ENCODE measurements at places on chromosomes 11 and 22.
A peak's percentile ranks its signal among the peaks of the same experiment; 100 is the strongest.

- no peaks in the 10 kb centered on the region for H3K4me1 ChIP-seq
- no peaks in the 10 kb centered on the region for H3K27me3 ChIP-seq
- H3K4me3 ChIP-seq, result no peak overlapping the region
Measured at GRCh38 chr11:40203606-40204005, 1255.8 kb downstream of the LRRC4C start.

DNA sequence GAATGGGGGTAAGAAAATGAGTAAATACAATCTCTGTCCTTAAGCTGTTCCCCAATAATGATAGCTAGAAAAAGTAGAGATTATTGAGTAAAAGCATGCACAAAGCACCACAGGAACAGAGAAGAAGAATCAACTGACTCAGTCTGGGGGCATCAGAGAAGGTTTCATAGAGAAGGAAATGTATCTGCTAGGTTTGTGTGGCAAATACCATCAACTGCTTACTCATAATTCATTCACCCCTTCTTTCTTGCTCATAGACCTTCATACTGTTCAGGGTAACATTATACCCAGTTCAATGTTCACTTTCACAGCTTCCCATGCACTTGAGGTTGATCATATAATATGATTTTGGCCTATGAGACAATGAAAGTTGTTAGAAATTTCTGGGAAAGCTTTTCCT, 85.2 kb upstream of the SCUBE2 start:
- DNase-seq, result no peak
- peaks cover 69% of the 10 kb centered on the region for H3K36me3 ChIP-seq
- no peak overlapping the region for H3K27ac ChIP-seq
- H3K27me3 ChIP-seq, result no peaks in the 10 kb centered on the region
- peaks cover 8% of the 10 kb centered on the region for H3K4me1 ChIP-seq

- peaks cover 8% of the 10 kb centered on the region for H3K27me3 ChIP-seq
- H3K27ac ChIP-seq, result no peak overlapping the region
- no peak for DNase-seq
- H3K36me3 ChIP-seq, result no peaks in the 10 kb centered on the region
- no peaks in the 10 kb centered on the region for H3K4me1 ChIP-seq
Measured at GRCh38 chr11:125320347-125321076, 156.0 kb downstream of the PKNOX2 start.

DNA sequence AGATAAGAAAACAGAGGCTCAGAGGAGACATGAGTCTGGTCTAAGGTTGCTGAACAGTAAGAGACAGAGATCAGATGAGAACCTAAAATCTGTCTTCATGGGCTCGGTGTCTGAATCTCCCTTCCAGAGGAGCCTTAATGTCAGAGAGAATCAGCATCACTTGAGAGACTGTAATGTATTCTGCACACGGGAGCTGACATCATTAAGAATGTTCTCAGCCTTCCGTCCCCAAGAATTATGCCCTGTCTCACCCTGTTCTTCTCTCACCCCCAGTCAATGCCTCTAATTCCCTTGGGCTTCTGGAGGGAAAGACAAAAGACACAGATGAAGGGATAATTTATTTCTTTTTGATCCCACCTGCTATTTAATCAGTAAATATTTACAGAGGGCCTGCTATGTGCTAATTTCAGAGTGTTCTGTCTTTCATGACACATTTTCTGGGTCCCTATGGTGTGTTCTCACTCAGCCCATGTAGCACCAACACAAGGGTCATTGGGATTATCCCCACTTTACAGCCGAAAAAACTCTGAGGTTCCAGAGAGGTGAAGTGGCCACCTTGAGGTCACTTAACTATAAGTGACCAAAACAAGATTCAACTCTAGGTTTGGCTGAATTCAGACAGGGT, 61.8 kb downstream of the CD82 start:
- peaks cover 16% of the 10 kb centered on the region for H3K4me1 ChIP-seq
- no peak overlapping the region for H3K27ac ChIP-seq
- DNase-seq, result peak; percentile 51
- no peaks in the 10 kb centered on the region for H3K27me3 ChIP-seq

- H3K27ac ChIP-seq, result no peak overlapping the region
- no peaks in the 10 kb centered on the region for H3K36me3 ChIP-seq
- DNase-seq, result no peak
- H3K4me1 ChIP-seq, result no peaks in the 10 kb centered on the region
Measured at GRCh38 chr11:29025001-29025400, 916.8 kb downstream of the METTL15 start.

- no peak overlapping the region for H3K27ac ChIP-seq
- DNase-seq, result no peak
- H3K36me3 ChIP-seq, result peaks cover 1% of the 10 kb centered on the region
- H3K4me1 ChIP-seq, result peaks cover 12% of the 10 kb centered on the region
- H3K27me3 ChIP-seq, result peaks cover 2% of the 10 kb centered on the region
Measured at GRCh38 chr22:31106001-31106571, 1.3 kb downstream of the SELENOM start.

DNA sequence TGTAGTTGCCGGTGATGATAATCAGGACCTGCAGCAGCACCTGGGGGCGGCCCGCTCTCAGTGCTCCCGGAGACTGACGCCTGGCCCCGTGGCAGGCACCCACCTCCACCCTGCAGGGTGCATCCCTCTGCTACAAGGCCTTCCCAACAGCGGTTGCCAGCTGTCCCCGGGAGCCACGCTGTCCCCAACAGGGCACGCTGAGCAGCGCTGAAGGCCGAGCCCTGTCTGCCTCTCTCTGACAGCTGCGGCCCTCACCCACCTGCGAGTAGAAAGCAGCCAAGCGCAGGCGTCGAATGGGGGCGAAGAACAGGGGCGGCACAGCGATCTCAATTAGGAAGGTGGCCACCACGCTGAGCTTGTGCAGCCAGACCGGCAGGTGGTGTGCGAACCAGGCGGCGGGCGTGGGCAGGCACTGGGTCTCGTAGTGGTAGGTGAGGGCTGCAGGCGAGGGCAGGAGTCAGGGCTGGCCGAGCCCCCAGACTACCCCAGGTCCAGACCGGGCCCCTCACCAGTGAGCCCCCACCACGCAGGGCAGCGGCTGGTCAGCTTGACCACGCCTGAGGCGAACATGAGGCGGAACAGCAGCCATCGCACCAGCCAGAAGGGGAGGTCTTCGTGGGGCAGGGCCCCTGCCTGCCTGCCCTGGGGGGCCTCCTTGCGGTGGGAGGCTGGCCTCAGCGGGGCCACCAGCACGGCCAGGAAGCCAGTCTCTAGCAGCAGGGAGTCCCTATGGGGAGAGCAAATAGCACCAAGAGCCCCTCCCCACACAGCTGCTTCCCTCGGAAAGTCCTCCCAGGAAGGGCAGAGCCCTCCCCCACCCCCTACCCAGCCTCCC, 1.5 kb downstream of the LMF2 start:
- peaks cover 10% of the 10 kb centered on the region for H3K4me1 ChIP-seq
- H3K36me3 ChIP-seq, result peaks cover 7% of the 10 kb centered on the region
